Stomach (tissue), 19 donors: ENCODE measurements at places on chromosomes 11 and 22. TPM values are rescaled to one million over a fixed set of nuclear protein-coding genes. Genes with fewer than 3 reads are reported as not detected.
A peak's percentile ranks its signal among the peaks of the same experiment; 100 is the strongest.

GRCh38 chr22:49051491-49052022, 776.1 kb downstream of the BRD1 start:
- no peaks in the 10 kb centered on the region for H3K27me3 ChIP-seq
- H3K36me3 ChIP-seq, result no peaks in the 10 kb centered on the region
- no peaks in the 10 kb centered on the region for H3K4me1 ChIP-seq
- peak overlapping the region; percentile 40 for H3K4me3 ChIP-seq
- DNase-seq, result no peak
- no peak overlapping the region for H3K27ac ChIP-seq

- no peaks in the 10 kb centered on the region for H3K4me1 ChIP-seq
- H3K27me3 ChIP-seq, result no peaks in the 10 kb centered on the region
- DNase-seq, result no peak
- H3K4me3 ChIP-seq, result no peak overlapping the region
- no peak overlapping the region for H3K27ac ChIP-seq
Observed at GRCh38 chr11:128345316-128345715, 242.0 kb downstream of the ETS1 start.

- DNase-seq, result no peak
- H3K36me3 ChIP-seq, result no peaks in the 10 kb centered on the region
- no peak overlapping the region for H3K4me3 ChIP-seq
- no peaks in the 10 kb centered on the region for H3K4me1 ChIP-seq
Observed at GRCh38 chr11:32273931-32274330, 161.4 kb downstream of the WT1 start.

GRCh38 chr11:93988455-93988854, 32.7 kb upstream of the HEPHL1 start:
- no peak overlapping the region for H3K27ac ChIP-seq
- no peak for DNase-seq
- no peaks in the 10 kb centered on the region for H3K27me3 ChIP-seq

DNA sequence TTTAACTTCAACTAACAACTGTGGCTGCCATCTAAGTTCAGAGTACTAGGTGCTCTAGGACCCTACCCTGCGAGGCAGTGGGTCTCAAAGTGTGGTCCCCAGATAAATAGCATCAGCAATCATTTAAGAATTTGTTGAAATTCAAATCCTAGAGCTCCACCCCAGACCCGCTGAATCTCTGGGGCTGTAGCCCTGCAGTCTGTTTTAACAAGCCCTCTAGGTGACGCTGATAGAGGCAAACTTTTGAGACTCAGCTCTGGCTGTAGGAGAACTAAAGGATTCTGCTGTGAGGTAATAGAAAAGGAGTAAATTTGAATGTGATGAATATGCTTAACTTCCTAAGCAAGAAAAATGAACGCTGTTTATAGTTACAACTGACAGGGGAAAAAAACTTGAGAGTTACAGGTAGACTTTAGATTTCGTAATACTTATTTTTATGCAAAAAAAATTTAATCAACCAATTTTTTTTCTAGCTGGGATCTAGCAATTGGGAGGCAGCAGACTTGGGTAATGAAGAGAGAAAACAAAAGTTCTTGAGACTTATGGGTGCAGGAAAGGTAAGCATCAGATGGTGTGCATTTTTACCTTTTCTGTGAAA, 5.8 kb downstream of the C11orf58 start:
- H3K36me3 ChIP-seq, result peaks cover 58% of the 10 kb centered on the region
- H3K4me3 ChIP-seq, result no peak overlapping the region
- H3K4me1 ChIP-seq, result peaks cover 44% of the 10 kb centered on the region
- no peak for DNase-seq
- H3K27ac ChIP-seq, result no peak overlapping the region

Gene RASSF7
- polyA plus RNA-seq, result 103 TPM

GRCh38 chr11:132704781-132705375, 827.4 kb downstream of the OPCML start:
- no peaks in the 10 kb centered on the region for H3K27me3 ChIP-seq
- H3K4me1 ChIP-seq, result peaks cover 4% of the 10 kb centered on the region
- no peak overlapping the region for H3K4me3 ChIP-seq
- peak; percentile 32 for DNase-seq
- no peak overlapping the region for H3K27ac ChIP-seq

Gene PRODH
- polyA plus RNA-seq, result not detected

DNA sequence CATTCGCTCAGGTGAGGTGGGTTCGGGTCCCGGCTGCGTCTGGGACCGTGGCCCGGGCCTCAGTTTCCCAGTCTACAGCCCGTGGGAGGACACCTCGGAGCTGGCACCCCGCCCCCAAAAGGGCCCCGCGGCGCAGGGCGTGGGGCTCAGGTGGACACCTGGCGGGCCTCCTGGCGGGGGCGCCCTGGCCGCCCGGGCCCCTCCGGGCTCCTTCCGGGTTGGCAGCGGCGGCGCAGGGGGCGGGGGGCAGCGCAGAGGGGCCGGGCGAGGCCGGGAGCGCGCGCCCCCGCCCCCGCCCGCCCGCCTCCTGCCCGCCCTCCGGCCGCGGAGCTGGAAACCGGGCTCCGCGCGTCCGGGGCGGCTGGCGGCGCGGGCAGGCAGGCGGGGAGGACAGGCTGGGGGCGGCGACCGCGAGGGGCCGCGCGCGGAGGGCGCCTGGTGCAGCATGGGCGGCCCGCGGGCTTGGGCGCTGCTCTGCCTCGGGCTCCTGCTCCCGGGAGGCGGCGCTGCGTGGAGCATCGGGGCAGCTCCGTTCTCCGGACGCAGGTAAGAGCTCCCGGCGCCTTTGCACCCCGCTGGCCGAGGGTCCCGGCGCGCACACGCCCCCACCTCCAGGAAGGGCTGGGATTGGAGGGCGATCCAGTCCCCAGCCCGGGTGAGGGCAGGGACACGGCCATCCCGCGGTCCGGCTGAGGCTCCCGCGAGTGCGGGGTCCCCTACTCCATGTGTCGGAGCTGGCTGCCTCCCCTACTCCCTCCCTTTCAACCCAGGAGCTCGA, at the start of gene EMID1:
TSS of gene EMID1 (plus strand) at position 303 of the 778 bp plus-strand sequence. CDS start at position 446, 143 bp downstream.
- no peaks in the 10 kb centered on the region for H3K36me3 ChIP-seq
- no peaks in the 10 kb centered on the region for H3K27me3 ChIP-seq
- peaks cover 44% of the 10 kb centered on the region for H3K4me1 ChIP-seq

GRCh38 chr11:59802639-59803176, 7.9 kb downstream of the MRPL16 start:
- H3K27me3 ChIP-seq, result no peaks in the 10 kb centered on the region
- H3K36me3 ChIP-seq, result peaks cover 32% of the 10 kb centered on the region
- no peak for DNase-seq
- no peak overlapping the region for H3K4me3 ChIP-seq

GRCh38 chr11:26507229-26507628, 64.8 kb downstream of the MUC15 start:
- H3K4me3 ChIP-seq, result no peak overlapping the region
- no peaks in the 10 kb centered on the region for H3K27me3 ChIP-seq
- H3K27ac ChIP-seq, result no peak overlapping the region
- DNase-seq, result no peak
- H3K36me3 ChIP-seq, result no peaks in the 10 kb centered on the region

GRCh38 chr11:134045799-134046635, 22.9 kb upstream of the JAM3 start:
- H3K4me1 ChIP-seq, result peaks cover 9% of the 10 kb centered on the region
- no peak overlapping the region for H3K27ac ChIP-seq
- H3K4me3 ChIP-seq, result no peak overlapping the region
- no peaks in the 10 kb centered on the region for H3K36me3 ChIP-seq
- no peak for DNase-seq

Gene LMO2
- 11.5 TPM for polyA plus RNA-seq

DNA sequence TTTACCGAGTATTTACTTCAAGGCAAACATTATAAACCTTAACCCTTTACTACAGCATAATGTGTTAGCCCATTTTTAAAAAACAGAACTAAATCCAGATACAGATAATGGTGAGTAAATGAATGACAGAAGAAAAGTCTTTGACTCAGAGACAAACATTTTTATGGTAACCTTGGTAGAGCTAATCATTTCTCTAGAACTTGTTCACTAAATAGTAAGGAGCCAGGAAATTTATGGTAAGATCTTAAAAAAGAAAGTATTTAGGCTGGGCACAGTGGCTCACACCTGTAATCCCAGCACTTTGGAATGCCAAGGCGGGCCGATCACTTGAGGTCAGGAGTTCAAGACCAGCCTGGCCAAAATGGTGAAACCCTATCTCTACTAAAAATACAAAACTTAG, 11.5 kb upstream of the FUT4 start:
- H3K36me3 ChIP-seq, result no peaks in the 10 kb centered on the region
- no peak overlapping the region for H3K27ac ChIP-seq
- H3K27me3 ChIP-seq, result no peaks in the 10 kb centered on the region
- H3K4me3 ChIP-seq, result no peak overlapping the region
- DNase-seq, result no peak

GRCh38 chr11:21625982-21626381, 566.9 kb upstream of the ANO5 start:
- H3K4me3 ChIP-seq, result no peak overlapping the region
- DNase-seq, result no peak
- no peaks in the 10 kb centered on the region for H3K4me1 ChIP-seq
- H3K36me3 ChIP-seq, result no peaks in the 10 kb centered on the region
- no peak overlapping the region for H3K27ac ChIP-seq
- no peaks in the 10 kb centered on the region for H3K27me3 ChIP-seq

DNA sequence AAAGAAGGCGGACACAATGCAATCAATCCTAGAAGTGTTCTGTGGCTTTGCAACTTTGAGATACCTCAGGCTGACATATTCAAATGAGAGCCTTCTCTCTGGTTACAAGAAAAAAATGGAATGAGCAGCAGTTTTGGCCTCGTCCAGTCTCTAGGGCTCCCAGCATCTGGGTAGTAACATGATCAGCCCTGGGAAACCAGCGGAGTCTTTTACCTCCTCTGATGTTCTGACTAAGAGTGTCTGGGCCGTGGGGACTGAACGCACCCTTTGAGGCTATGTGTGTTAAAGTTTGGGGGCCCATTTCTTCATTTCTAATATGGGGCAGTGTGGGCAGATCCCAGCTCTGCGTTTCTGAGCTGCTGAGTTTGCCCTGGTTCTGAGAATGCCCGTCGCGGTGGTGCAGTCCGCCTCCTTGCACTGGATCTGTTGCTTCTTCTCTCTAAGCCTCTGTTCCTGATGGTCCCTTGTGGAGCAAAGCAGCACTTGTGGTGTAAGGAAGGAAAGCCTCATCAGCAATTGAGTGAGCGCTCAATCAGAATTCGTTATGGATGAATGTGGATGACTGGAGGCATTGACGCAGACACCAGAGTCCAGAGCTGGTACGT, 8.1 kb downstream of the PARVB start:
- no peaks in the 10 kb centered on the region for H3K36me3 ChIP-seq
- no peak overlapping the region for H3K27ac ChIP-seq
- H3K27me3 ChIP-seq, result no peaks in the 10 kb centered on the region
- H3K4me1 ChIP-seq, result peaks cover 3% of the 10 kb centered on the region
- H3K4me3 ChIP-seq, result no peak overlapping the region

- DNase-seq, result no peak
- no peaks in the 10 kb centered on the region for H3K4me1 ChIP-seq
- peaks cover 36% of the 10 kb centered on the region for H3K27me3 ChIP-seq
- H3K4me3 ChIP-seq, result no peak overlapping the region
- no peaks in the 10 kb centered on the region for H3K36me3 ChIP-seq
Observed at GRCh38 chr11:126518972-126519690, 163.6 kb downstream of the ST3GAL4 start.

GRCh38 chr22:16847271-16847670, 22.1 kb upstream of the XKR3 start:
- no peaks in the 10 kb centered on the region for H3K4me1 ChIP-seq
- no peak overlapping the region for H3K4me3 ChIP-seq
- H3K27me3 ChIP-seq, result no peaks in the 10 kb centered on the region

- H3K27me3 ChIP-seq, result no peaks in the 10 kb centered on the region
- no peaks in the 10 kb centered on the region for H3K36me3 ChIP-seq
- no peak overlapping the region for H3K4me3 ChIP-seq
Observed at GRCh38 chr11:61534025-61534932, 25.7 kb downstream of the LRRC10B start.

- H3K36me3 ChIP-seq, result no peaks in the 10 kb centered on the region
- no peak for DNase-seq
- peaks cover 11% of the 10 kb centered on the region for H3K4me1 ChIP-seq
- no peak overlapping the region for H3K27ac ChIP-seq
- no peak overlapping the region for H3K4me3 ChIP-seq
Observed at GRCh38 chr11:20154381-20154780, 5.9 kb downstream of the DBX1 start.

Gene CARD10
- 13.6 TPM for polyA plus RNA-seq

DNA sequence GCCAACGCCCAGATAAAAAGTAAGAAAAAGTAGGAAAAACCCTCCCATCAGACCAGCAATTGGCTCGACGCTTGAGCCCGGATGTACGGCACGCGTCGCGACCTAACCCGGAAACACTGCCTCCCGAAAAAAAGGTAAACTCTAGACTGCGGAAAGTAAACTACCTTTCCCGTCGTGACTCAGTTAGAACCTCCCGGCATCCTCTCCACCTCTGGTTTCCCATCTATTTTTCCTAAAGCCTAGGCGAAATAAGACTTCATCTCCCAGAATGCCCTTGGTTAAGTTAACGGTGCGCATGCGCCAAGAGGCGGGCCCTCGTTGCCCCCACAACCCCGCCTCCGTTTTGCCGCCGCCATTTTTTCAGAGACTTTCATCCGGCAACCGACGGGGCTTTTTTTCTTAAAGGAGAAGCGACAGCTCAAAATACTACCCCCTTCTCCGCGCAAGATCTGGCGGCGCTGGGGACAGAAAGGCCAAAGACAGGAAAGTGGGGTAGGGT, 678 bp upstream of the ZFP91 start:
- no peaks in the 10 kb centered on the region for H3K27me3 ChIP-seq
- H3K36me3 ChIP-seq, result no peaks in the 10 kb centered on the region
- H3K4me3 ChIP-seq, result peak overlapping the region; percentile 91
- peak overlapping the region; percentile 100 for H3K27ac ChIP-seq

GRCh38 chr11:35419184-35419829, at the start of gene SLC1A2:
TSS of gene SLC1A2 (minus strand) at chr11:35419558. CDS start at chr11:35418966, 592 bp downstream.
- H3K4me1 ChIP-seq, result peaks cover 18% of the 10 kb centered on the region
- H3K4me3 ChIP-seq, result peak within 1 kb of the TSS; percentile 51

GRCh38 chr11:70315716-70316115, 45.2 kb downstream of the PPFIA1 start:
- H3K36me3 ChIP-seq, result peaks cover 50% of the 10 kb centered on the region
- H3K4me3 ChIP-seq, result no peak overlapping the region
- no peak for DNase-seq
- H3K27me3 ChIP-seq, result no peaks in the 10 kb centered on the region
- H3K4me1 ChIP-seq, result peaks cover 48% of the 10 kb centered on the region

DNA sequence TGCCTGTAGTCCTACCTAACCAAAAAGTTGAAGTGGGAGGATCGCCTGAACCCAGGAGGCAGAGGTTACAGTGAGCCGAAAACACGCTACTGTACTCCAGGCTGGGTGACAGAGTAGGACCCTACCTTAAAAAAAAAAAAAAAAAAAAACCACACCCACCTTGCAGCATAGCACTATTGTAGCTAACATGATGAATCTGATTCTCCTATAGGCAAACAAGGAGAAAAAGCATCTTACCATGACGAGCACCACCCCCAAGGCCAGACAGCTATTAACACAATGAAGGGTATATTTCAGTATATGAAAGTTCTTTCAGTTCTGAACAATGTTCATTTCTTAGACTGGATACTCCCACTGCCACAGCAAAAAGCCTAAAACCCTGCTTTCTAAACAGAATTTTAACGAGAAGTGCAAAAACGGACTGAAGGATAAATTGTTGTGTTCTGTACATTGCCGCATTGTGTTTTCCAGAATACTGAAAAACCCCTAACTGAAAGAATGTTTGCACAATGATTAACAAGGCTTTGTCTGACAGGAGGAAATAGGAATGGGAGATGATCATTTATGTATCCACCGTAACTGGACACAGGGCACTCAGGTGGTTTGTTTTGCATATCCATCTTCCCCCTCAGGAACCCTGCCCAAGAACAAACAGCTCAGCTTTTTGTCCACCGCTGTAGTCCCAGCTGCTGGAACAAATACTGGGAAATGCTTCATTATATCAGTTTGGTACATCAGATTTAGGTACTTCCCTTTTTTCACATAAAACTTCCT, 8.9 kb downstream of the PISD start:
- no peak overlapping the region for H3K27ac ChIP-seq
- H3K36me3 ChIP-seq, result peaks cover 24% of the 10 kb centered on the region
- no peaks in the 10 kb centered on the region for H3K27me3 ChIP-seq
- H3K4me1 ChIP-seq, result peaks cover 34% of the 10 kb centered on the region
- no peak overlapping the region for H3K4me3 ChIP-seq
